ENCODE measurements at places on chromosomes 2 and 18.

DNA sequence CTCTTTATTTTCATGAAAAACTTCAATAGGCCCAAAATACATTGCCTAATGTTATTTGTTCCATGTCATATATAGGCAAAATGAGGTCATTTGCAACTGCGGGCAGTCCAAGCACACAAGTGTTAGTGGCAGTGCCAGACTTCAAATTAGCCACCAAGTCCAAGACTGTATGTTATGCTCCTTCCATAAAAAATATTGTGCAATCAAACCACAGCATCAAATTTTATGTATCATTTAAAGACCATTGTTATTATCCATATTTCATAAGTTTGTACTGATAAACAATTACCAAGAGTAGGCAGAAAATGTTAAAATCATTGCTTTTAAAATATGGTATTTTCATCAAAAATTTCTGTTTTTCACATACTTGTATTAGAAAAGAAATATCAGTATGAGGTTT is 54.1 kb downstream of the XIRP2 start:
- no peak for DNase-seq

GRCh38 chr18:63697097-63697660 is 5.6 kb upstream of the SERPINB11 start:
- DNase-seq: no peak

DNA sequence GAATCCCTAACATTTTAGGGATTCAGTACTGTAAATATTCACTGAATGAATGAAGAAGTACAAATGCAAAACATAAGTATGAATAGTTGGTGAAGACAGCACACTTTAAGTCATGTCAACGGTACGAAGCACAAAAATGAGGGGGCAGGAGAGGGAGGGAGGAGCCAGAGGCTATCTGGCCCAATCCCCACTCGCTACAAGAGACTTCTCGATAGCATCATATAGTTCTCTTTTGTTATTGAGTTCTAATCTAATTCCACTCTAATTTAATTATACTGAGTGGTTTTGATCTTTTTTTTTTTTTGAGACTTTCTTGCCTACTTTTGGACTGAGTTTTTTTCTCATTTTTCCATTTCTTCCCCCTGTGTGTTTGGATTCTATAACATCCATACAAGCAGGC is 152.2 kb upstream of the REV1 start:
- DNase-seq: no peak

DNA sequence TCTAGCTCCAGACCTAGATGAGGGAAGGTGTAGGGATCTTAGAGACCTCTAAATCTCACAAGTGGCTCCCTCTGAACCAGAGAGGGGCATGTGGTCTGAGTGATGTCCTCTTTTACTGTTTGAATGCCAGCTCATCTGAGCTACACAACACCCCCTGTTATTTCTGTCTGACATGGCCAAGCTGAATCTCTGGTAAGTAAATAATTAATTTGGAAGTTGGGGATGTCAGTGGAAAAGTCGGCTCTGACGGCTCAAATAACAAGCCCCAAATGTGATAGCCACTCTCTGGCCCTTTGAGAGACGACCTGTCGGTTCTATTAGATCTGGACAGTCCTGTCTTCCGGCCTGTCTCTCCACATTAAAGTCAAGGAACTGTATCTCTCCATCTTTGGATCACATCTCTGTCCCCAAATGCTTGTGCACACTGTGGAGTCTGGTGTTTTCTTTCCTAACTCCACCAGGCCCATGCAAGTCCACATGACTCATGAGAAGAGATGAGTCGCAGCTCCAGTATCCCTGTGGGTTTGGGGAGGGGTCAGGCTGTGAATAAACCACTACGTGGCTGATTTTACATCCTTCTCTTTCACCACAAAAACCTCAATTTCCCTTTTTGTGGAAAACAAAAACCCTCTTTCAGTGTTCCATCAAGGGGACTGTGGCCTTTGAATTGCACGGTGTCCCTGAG is 52.5 kb downstream of the SETBP1 start:
- no peak for DNase-seq

- no peak for DNase-seq
Measured at GRCh38 chr2:219022616-219023015, 18.7 kb downstream of the CFAP65 start.

DNA sequence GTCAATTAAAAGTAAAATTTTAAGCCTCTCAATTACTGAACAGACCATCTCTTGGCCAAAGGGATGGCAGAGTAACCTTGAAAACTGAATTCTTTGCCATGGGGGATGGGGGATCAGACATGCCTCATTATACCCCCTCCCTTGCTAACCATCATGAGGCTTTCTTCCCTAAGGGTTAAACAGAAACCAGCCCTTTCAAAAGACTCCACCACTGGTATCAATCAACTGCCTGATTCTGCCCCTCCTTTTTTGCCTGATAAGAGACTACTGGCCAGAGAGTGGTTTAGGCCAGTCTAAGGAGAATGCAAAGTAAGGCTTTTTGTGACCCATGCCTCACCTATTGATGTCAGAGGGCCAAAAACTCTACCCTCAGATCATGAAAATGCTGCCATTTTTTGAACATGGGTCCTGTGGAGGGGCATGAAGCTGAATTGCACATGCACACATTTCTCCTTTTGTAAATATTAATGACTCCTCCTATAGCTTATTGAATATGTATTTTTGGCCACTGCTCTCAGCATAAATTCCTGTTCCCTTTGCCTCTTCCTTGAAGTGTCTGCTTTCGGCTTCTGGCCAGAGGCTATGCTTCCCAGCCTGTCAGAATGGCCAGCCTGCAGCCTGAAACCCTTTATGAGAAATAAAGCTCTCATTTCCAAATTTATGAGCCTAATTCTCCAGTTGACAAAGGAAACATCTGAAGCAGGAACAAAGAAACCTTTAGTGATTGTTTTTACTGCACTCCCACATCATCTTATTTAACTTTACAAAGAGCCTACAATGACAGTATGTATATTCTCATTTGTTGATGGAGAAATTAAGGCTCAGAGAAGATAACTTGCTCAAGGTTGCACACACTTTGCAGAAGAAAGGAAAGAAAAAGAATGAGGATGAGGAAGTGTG is 270.7 kb upstream of the CELF4 start:
- no peak for DNase-seq

GRCh38 chr2:147538821-147539220 is 306.0 kb upstream of the ACVR2A start:
- no peak for DNase-seq

GRCh38 chr2:179917272-179917671 is 55.9 kb upstream of the ZNF385B start:
- DNase-seq: no peak

GRCh38 chr2:85215081-85215447 is 81.9 kb downstream of the TCF7L1 start:
- DNase-seq: no peak

GRCh38 chr2:112658839-112659667 is 13.3 kb downstream of the SLC20A1 start:
- no peak for DNase-seq

DNA sequence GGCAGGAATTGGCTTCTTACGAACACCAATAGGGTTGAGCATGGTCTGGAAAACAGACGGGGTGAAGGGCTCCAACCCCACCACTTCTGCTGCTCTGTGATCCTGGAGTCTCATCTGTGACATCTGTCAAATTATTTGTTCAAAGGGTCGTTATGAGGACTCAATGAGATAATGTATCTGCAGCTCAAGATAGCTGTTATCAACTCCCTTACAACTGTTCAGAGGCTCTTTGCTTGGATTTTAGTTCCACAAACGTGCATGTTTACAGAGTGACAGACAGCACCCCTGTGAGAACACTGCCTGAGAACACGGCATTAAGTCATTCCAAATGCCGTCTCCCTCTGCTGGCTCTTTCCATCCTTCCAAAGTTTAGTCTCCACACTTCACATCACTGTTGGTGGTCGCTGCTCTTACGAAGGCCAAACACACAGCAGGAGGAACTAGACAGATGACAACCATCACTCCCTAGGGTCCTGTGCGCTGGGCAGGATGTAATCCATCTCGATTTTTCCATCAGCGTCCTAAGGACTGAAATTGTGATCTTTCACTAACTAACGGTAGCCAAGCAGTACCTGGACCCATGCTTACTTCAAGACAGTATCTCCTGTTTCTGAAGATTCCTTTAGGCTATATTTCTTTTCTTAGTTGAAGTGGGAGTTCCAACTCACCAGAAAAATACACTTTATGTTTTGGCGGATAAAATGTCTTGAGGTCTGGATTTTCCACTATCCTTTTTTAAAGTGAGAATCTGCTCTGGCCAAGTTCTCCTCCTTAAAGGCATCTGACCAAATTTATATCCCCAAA is 220.3 kb downstream of the ANAPC1 start:
- DNase-seq: no peak

DNA sequence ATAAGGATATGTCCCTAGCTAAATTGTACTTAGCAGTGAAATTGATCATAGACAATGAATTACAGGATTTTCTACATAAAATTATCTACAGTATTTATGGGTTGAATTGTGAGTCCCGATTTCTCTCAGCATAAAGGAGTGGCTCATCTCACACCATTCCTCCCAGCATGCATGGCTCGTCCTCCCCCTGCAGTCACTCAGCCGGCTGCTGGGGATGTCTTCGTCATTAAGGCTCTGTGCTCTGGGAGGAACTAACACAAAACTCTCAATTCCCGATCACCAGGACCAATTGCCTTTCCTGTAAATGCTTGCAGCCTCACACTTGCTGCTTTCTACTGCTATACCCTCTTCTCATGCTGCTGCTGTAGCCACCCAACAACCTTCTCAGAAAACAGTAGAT is 75.9 kb downstream of the TXNL1 start:
- DNase-seq: no peak

DNA sequence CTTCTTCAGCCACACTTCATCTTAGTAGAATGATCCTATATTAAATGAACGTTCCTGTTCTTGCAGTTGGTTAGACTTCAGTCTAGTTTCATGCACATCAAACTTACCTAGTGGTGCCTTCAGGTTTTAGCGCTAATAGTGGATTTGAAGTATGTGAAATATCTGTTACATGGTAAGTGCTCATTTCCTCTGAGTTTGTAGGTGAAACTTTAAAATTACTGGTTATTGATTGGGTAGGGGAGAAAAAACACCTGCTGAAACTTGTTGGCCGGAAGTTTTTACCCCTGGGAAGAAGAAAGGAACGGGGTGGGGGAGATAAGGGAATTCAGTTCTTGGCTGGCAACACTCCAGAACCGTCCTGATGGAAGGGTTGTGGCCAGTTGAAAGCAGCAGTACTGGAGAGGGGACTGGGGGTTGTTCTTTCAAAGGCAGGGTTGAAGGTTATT is 112.8 kb downstream of the SPTBN1 start:
- DNase-seq: no peak

- no peak for DNase-seq
Measured at GRCh38 chr18:48896875-48897511, 53.8 kb downstream of the SMAD7 start.

DNA sequence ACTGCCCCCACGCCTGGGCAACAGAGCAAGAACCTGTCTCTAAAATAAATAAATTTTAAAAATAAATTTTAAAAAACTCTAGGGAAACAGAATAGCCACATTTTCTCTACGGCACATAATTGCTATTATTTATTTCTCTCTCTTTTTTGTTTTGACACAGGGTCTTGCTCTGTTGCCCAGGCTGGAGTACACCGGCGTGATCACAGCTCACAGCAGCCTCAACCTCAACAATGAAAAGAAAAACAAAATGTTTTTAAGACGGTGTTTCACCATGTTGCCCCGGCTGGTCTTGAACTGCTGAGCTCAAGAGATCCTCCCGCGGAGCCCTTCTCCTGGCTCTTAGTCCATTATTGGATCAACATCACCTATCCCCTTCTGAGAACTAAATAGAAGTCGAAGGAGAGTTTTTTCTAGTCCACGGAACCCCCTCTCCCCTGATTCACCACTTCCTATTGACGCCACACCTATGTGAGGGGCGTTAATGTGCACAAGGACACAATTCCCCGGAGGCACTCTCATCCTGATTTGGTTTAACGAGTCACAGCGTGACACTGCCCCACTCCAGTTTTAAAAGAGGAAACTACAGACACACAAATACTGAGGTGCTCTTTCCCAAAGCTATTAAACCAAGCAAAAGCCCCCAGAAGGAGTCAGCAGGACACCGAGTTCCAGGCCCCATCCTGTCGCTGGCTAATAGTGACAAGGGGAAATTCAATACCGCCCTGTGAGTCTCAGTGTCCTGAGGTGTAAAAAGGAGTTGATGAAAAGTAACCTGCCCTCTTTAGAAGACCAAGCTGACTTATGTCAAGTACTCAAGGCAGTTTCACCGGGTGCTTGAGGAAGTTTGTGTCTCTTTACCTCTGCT is 1.1 kb downstream of the NPC1 start:
- DNase-seq: no peak

DNA sequence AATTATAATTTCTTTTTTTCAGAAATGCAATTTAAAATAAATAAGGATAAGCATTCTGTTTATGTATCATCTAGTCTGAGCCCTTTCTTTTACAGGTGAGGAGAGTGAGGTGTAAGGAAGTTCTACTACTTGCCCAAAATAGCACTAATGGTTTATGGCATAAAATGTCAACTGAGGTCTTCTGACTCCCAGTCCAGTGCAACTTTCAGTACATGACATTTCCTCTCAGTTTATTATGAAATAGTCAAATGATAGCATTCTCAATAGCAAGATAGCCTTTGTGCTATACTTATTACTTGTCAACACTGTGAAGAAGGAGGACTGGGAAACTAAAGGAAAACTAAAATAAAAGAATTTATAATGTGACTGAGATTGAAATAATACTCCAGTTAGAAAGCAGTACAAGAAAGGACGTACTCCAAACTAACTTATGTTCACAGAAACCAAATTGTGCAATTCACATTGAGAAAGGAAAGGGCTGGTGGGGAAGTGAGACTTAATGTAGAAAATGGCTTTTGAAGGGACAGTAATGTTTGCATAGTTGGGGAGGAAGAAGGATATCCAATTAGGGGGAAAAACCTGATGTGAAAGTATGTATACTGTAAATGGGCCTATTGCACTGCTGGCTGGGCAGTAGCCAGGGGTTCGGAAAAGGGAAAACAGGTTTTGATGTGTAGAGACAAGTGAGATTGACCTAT is 166.7 kb upstream of the ZEB2 start:
- DNase-seq: no peak

- no peak for DNase-seq
Measured at GRCh38 chr2:139814458-139814857, 1034.3 kb upstream of the NXPH2 start.

DNA sequence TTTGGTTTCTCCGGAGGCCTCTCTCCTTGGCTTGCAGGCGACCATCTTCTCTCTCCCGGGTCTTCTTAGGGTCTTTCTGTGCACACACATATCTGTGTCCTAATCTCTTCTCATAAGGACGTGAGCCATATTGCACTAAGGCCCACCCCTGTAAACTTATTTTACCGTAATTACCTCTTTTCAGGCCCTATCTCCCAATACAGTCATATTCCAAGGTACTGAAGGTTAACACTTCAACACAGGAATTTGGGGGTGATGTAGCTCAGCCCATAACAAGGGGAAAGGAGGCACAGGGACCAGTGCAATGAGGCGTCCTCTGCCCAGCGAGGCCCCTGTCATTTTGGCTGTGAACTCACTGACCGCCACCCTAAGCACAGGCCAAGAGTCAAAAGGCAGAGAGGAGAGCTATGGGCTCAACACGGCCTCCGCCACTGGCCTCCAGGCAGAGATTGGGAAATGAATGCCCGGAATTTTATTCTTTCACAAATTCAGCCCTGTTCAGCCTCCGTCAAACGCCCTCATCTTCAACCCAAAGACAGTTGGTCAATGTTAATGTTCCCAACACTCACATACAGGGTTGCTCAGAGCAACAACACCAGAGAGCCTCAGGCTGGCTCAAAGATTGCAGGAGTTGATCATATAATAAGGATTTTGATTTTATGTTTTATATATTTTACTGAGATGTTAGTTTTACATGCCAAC is 15.9 kb upstream of the NMUR1 start:
- no peak for DNase-seq

GRCh38 chr18:29874519-29875098 is 1167.9 kb downstream of the DSC3 start:
- DNase-seq: no peak

- DNase-seq: no peak
Measured at GRCh38 chr2:48009256-48009655, 103.0 kb upstream of the FBXO11 start.
